ENCODE measurements at places on chromosomes 1 and 21.

- no peak for DNase-seq
These were observed 16.2 kb upstream of the LRP8 start for GRCh38 chr1:53343831-53344668.

- no peak for DNase-seq
These were observed 6.3 kb downstream of the SRSF11 start for GRCh38 chr1:70227439-70227838.

DNA sequence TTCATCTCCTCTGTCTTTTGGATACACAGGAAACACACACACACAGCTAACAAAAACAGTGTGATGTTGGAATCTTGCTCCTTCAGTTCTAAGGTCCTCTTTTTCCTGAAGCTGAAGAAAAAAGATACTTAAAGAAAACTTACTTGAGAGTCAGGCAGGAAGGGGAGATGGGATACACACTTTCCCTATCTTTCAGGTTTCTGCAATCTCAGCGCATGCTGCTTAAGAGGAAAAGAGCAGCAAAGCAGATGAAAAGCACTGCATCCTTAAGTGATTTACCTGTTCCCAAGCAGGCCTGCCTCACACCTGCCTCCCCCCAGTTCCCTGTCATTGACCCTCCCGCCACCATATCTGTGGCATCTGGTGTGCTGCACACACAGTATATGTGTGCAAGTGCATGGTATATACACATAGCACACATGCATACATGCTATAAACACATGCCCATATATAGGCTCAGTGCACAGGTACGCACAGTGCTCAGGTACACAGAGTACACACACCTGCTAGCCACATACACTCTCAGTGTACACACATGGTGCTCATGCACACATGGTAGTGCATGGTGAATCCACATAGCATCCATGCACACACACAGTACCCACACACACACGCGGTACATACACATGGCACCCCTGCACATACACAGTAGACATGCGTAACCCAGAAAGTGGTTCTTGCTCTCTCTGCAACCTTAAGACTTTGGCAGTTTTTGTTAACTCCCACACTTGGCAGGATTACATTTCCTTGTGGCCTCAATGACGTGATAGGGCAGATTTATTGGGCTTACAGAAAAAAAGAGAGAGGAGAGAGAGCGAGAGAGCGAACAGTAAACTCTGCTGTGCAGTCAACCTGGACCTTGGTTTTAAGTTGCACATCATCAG lies 166.9 kb downstream of the TOMM20 start:
- DNase-seq = no peak

- DNase-seq = no peak
These were observed 36.3 kb upstream of the TDRD10 start for GRCh38 chr1:154465621-154466195.

GRCh38 chr1:226118357-226118756 lies 55.8 kb downstream of the H3-3A start:
- no peak for DNase-seq

- DNase-seq = no peak
These were observed 105.6 kb upstream of the COG2 start for GRCh38 chr1:230536641-230537155.
